ENCODE measurements at places on chromosomes 6 and 20. TPM values are rescaled to one million over a fixed set of nuclear protein-coding genes. Genes with fewer than 3 reads are reported as not detected.

- H3K4me3 ChIP-seq = peak overlapping the region; percentile 29
- H3K36me3 ChIP-seq = peaks cover 7% of the 10 kb centered on the region
- no peaks in the 10 kb centered on the region for H3K27me3 ChIP-seq
- H3K4me1 ChIP-seq = peaks cover 55% of the 10 kb centered on the region
Measured at GRCh38 chr6:3159805-3160781, 2.7 kb upstream of the TUBB2A start.

GRCh38 chr6:40740518-40740917 is 153.4 kb upstream of the LRFN2 start:
- H3K4me1 ChIP-seq = no peaks in the 10 kb centered on the region
- no peaks in the 10 kb centered on the region for H3K27me3 ChIP-seq
- no peak for DNase-seq
- no peak overlapping the region for H3K27ac ChIP-seq
- H3K36me3 ChIP-seq = no peaks in the 10 kb centered on the region

DNA sequence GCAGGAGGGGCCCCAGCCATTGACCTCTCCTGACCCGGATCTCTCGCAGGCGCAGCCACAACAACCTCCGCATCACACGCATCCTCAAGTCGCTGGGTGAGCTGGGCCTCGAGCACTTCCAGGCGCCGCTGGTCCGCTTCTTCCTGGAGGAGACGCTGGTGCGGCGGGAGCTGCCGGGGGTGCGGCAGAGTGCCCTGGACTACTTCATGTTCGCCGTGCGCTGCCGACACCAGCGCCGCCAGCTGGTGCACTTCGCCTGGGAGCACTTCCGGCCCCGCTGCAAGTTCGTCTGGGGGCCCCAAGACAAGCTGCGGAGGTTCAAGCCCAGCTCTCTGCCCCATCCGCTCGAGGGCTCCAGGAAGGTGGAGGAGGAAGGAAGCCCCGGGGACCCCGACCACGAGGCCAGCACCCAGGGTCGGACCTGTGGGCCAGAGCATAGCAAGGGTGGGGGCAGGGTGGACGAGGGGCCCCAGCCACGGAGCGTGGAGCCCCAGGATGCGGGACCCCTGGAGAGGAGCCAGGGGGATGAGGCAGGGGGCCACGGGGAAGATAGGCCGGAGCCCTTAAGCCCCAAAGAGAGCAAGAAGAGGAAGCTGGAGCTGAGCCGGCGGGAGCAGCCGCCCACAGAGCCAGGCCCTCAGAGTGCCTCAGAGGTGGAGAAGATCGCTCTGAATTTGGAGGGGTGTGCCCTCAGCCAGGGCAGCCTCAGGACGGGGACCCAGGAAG is 4.5 kb upstream of the COL9A3 start:
- DNase-seq = no peak
- no peaks in the 10 kb centered on the region for H3K36me3 ChIP-seq
- H3K27ac ChIP-seq = no peak overlapping the region
- peaks cover 6% of the 10 kb centered on the region for H3K4me1 ChIP-seq
- H3K27me3 ChIP-seq = peaks cover 3% of the 10 kb centered on the region

RAET1E gene
- not detected for total RNA-seq

- no peaks in the 10 kb centered on the region for H3K36me3 ChIP-seq
- no peak for DNase-seq
- no peaks in the 10 kb centered on the region for H3K27me3 ChIP-seq
- H3K27ac ChIP-seq = peak overlapping the region; percentile 67
Measured at GRCh38 chr6:34657037-34657306, 39.6 kb downstream of the ILRUN start.

GRCh38 chr6:41191569-41191968 is 9.4 kb downstream of the TREML2 start:
- H3K27me3 ChIP-seq = no peaks in the 10 kb centered on the region
- no peak overlapping the region for H3K4me3 ChIP-seq
- peak; percentile 85 for DNase-seq

DNA sequence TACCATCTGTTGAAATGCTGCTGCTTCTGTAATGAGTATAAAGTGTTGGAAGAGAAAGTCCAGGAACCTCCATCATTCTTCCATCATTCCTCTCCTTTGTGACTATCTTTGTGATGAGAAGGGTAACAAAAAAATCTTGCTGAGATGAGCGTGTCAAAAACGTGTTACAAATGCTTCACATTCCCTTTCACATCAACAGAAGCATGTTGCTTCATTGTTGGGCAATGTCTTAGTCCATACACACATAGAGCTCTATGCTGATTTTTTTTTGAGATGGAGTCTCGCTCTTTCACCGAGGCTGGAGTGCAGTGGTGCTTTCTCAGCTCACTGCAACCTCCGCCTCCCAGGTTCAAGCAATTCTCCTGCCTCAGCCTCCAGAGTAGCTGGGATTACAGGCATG is 114.1 kb upstream of the ESR1 start:
- no peak overlapping the region for H3K27ac ChIP-seq
- H3K4me3 ChIP-seq = no peak overlapping the region
- DNase-seq = no peak
- 0 out of 2 replicates have a peak, but pooled peaks cover 7% of the 10 kb centered on the region for H3K4me1 ChIP-seq
- H3K27me3 ChIP-seq = no peaks in the 10 kb centered on the region

Measured in GM23338 (cell line).